H1 (cell line): ENCODE measurements at places on chromosomes 3 and 15. TPM values are rescaled to one million over a fixed set of nuclear protein-coding genes. Genes with fewer than 3 reads are reported as not detected.

Gene NEK10
- total RNA-seq = 0.50 and 0.84 TPM in 2 replicates

Gene ZKSCAN7
- total RNA-seq = 8.5 and 8.9 TPM in 2 replicates

Gene IL16
- 0.09 and 0.46 TPM in 2 replicates for total RNA-seq

Gene PAQR9
- total RNA-seq = 2.6 and 2.7 TPM in 2 replicates

Gene MST1R
- total RNA-seq = 4.8 and 7.6 TPM in 2 replicates

Gene CLDN18
- not detected in 2 replicates for total RNA-seq

Gene DPPA2
- total RNA-seq = 11.2 and 12.6 TPM in 2 replicates

Gene TF
- total RNA-seq = 0.06 and 0.26 TPM in 2 replicates

Gene SMCO1
- total RNA-seq = not detected in 2 replicates

Gene ANKRD63
- 0.26 TPM in 1 of 2 replicates, not detected in the other for total RNA-seq

Gene CCDC33
- total RNA-seq = 1.0 and 2.0 TPM in 2 replicates

Gene CFAP100
- total RNA-seq = not detected in 2 replicates

Gene FANCD2OS
- not detected in 2 replicates for total RNA-seq

Gene TGM5
- total RNA-seq = not detected in 2 replicates

Gene CLDN16
- not detected in 2 replicates for total RNA-seq

Gene NRG4
- not detected in 2 replicates for total RNA-seq

Gene IL5RA
- total RNA-seq = not detected in 2 replicates

Gene CDHR4
- total RNA-seq = 0.50 and 0.54 TPM in 2 replicates

Gene LRTM1
- total RNA-seq = not detected in 2 replicates

Gene TNFSF10
- total RNA-seq = not detected in 2 replicates

Gene KBTBD8
- 23.9 and 26.0 TPM in 2 replicates for total RNA-seq

Gene SLC2A2
- not detected in 2 replicates for total RNA-seq

Gene TTLL13
- total RNA-seq = 0.19 TPM in 1 of 2 replicates, not detected in the other

Gene FAM81A
- total RNA-seq = 2.0 and 3.0 TPM in 2 replicates

Gene LRRC49
- 9.3 and 10.4 TPM in 2 replicates for total RNA-seq

Gene BTLA
- not detected in 2 replicates for total RNA-seq

Gene BCL2A1
- total RNA-seq = not detected in 2 replicates

Gene STARD5
- total RNA-seq = 5.5 and 5.8 TPM in 2 replicates

Gene CCR8
- not detected in 2 replicates for total RNA-seq

Gene DUOXA2
- total RNA-seq = not detected in 2 replicates

Gene STRIT1
- 0.38 and 0.47 TPM in 2 replicates for total RNA-seq

Gene HTR3E
- total RNA-seq = not detected in 2 replicates

Gene STAC
- 16.5 and 18.1 TPM in 2 replicates for total RNA-seq

Gene C3orf20
- total RNA-seq = not detected in 2 replicates

Gene PPM1L
- 17.3 and 18.1 TPM in 2 replicates for total RNA-seq

Gene COL6A5
- 0.06 TPM in 1 of 2 replicates, not detected in the other for total RNA-seq

Gene C3orf70
- 1.8 and 2.0 TPM in 2 replicates for total RNA-seq

Gene ARGFX
- total RNA-seq = not detected in 2 replicates

Gene TMF1
- total RNA-seq = 17.8 and 18.3 TPM in 2 replicates
